ENCODE measurements at places on chromosomes 1 and 21.

- DNase-seq, result no peak
These were observed 17.7 kb downstream of the RGS8 start for GRCh38 chr1:182666706-182667105.

DNA sequence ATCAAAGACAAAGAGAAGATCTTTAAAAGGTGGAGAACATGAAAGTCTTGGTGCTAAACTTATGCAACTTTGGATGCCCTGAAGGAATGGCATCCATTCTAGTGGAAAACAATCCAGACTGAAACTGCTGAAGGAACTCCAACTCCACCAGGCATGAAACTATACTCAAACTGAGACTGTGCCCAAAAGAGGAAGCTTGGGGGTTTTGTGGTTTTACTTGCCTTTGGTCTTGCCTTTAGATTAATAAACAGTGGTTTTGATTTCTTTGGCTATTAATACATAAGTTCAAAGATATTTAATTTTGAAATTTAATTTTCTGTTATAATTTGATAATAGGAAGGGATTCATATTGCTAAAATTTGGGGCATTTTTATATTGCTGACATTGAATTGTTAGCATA is 17.4 kb upstream of the SLC30A10 start:
- no peak for DNase-seq

- DNase-seq, result no peak
These were observed 33.6 kb upstream of the DISP1 start for GRCh38 chr1:222781251-222781650.

DNA sequence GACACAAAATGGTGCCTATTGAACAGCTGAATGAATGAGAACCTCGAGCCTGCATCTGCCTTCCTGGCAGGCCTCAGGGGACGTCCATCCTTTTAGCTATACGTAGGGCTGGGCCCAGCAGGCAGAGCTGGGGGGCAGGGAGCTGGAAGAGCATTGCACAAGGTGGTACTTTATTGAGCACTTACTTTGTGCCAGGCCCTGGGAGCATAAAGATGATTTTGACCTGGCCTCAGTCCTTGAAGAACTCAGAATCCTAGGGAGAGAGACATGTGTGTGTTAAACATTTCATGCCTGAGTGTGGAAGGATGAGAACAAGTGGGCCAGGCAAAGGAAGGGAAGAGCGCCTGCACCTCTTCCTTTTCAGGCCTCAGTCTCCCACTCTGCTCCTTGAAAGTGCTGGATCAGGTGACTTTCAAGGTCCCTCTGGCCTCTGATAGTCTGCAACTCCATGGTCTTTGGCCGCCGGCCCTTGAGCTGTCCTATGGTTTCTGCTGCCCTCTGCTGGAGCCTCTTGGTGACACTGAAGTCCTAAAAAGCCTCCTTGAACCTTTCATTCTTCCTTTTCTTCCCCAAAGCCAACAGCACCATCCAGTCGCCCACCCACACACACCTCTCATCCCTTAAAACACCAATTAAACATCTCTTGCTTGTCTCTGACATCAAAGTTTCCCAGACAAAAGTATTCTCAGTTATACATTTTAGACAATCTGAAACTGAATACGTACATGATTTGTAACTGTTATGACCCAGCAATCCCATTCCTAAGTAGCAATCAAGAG is 3.5 kb upstream of the PEAR1 start:
- DNase-seq, result peak; percentile 48

DNA sequence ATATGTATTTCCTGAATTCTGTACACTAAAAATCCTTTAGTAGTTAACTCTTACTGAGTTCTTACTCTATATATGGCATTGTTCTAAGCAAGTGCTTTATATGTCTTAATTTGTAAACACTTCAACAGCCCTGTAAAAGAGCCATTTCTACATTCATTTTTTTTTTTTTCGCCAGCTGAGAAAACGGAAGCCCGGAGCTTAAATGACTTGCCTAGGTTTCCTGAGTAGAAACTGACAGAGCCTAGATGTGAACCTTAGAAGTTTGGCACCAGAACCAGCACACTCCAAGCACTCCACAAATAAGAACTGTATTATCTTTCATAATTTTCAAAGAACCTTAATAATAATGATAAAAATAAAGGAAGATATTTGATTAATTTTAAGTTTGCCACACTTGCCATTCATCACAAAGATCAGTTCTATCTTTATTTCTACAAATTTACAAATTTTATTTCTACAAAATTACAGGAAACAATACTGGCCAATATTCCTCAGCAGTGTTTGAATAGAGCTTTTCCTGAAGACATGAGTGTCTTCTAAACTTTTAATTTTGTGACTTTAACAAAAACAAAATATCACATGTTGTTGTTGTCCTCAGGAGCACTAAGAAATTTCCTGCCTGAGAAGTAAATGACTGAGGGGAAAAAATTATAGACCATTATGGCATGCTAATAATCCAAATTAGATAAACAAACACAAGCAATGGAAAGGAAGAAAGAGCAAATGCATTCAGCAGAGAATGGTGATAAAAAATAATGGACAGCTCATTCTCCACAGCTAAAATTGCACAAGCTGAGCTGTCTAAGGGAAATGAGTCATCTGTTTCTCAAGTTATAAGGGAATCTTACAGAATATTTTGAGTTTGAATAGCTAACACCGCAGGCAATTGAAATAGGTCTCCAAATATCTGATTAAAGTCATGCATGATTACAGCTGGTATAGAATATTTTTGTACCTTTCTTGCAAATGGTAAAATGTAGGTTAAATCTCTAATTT is 71.2 kb downstream of the DPYD start:
- no peak for DNase-seq

GRCh38 chr1:7719468-7720094 is 51.5 kb upstream of the VAMP3 start:
- DNase-seq, result no peak

All from activated CD4-positive, alpha-beta T cell treated with anti-CD3 and anti-CD28 coated beads, Interleukin-2, amount 50 U/mL, for 1 hour (primary cell).